ENCODE measurements at places on chromosomes 7 and 10.
A peak's percentile ranks its signal among the peaks of the same experiment; 100 is the strongest.

- DNase-seq: peak; percentile 26
Observed at GRCh38 chr7:27661811-27662489, 733 bp downstream of the HIBADH start.

DNA sequence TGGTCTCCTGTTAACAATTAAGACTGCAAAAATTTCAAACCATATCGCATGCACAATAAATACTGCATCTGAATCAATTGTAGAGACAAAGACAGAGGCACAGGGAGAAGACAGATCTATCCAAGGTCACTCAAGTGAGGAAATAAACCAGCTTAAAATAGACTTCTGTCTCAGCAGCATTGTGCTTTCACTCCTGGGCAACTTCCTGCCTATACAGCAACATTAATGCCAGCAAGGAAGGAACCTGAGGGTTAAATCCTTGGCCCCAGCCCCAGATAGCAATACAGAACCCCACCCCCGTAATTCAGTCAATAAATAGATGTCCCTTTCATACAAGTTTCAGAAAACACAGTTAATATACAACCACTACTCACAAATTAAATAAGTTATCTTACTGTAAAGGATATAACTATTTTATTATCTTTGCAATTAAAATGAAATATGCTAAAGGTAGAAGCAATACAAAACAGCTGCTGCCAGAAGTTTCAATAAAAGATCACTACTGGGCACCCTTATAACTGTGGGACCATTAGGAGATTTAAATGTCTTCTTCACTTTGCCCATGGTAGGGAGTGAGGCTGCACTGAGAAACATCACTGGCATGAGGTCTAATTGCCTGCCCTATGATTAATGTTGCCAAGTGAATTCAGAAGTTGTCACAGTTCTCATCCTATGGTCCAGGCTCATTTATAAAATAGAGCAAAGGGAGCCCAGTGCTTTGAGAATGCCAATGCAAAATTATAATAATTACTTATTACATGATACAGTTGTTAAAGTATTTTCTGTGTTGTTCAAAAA, 49.4 kb downstream of the CAV1 start:
- no peak for DNase-seq

DNA sequence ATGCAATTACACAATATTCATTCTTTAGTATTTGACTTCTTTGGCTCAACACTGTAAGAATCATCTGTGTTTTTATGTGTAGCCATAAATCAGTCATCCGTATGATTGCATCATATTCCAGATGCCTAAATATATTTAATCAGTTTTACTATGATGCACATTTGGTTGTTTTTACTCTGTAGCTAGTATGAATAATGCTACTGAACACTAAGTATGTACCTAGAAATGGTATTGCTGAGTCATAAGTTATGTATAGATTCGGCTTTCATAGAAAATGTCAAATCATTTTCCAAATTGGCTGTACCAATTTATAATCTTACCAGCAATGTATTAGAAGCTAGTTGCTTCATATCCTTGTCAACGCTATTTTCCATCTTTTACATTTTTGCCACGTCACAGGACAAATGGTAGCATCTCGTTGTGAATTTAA, 197.3 kb upstream of the PLXNA4 start:
- no peak for DNase-seq

- no peak for DNase-seq
Observed at GRCh38 chr7:72161534-72161933, 250.6 kb downstream of the CALN1 start.

- no peak for DNase-seq
Observed at GRCh38 chr7:28605427-28606085, 193.2 kb downstream of the CREB5 start.

DNA sequence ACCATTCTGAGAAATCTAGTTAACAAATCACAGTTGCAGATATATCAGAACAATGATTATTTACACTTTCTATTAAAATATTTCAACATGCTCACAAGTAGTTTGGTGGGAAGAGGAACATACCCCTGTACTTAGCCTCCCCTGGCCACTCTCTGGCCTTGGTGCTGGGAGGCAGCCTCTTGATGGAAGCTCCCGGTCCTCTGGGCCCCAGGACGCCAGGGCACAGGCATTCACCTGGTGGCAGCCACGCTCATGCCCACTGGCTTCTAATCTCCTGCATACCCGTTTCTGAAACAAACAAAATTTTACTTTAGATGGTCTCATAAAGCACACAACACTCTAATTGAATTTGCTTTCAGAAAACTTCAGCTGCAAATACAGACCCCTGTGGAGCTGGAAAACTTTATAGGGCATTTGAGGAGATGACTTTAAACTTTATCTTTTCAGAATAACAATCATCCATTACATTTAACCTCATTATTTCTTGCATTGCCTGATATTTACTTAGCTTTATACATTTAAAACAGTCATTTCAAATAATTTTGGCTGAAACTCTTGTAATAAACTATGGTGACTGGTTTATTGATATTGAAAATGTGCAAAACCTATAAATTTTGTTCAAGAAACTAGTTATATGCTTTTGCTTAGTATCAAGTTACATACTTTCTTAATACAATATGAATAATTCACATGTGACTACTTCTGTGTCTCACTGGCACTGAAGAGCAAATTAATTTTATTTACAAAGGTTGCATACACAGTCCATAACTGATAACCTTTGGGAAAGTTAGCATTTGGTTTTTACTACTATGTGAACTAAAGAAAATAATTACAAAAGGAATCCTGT, 30.8 kb downstream of the C10orf143 start:
- DNase-seq: no peak

DNA sequence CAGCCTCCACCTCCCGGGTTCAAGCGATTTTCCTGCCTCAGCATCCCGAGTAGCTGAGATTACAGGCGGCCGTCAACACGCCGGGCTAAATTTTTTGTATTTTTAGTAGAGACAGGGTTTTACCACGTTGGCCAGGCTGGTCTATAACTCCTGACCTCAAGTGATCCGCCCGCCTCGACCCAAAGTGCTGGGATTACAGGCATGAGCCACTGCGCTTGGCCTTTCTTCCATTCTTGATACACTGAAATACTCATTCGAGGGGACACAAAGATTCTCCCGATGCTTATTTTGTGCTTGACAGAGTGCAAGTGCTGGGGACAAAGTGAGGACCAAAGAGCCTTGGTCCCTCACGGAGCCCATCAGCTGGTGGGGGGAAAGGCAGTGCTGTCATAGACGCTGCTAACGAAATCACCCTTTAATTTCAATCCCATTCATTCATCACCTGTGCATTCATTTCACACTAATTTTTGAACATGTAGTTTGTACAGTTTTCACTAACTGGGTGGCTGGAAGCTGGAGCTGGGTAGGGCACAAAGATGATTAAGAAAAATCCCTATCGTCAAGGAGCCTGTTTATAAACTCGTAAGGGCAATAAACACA, 621 bp upstream of the FAM133B start:
- DNase-seq: no peak

GRCh38 chr10:9579110-9579705, 1438.5 kb upstream of the CELF2 start:
- no peak for DNase-seq

DNA sequence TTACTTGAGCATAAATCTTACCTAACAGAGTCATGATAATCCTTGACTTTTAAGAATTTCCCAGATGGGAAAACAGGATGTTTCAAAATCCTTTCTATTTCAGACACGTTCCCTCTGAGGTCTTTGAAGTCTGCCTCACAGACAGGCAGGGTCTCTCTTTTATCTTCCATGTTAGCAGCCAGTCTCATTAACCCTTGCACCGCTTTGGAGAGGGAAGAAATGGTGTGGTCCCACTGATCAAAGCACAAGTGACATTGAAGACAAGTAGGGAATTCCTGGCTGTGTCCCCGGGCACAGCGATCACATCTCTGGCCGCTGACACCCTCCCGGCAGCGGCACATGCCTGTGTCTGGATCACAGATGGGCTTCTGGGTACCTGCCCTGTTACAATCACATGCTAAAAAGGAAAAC, 52.7 kb upstream of the LAMB1 start:
- no peak for DNase-seq

DNA sequence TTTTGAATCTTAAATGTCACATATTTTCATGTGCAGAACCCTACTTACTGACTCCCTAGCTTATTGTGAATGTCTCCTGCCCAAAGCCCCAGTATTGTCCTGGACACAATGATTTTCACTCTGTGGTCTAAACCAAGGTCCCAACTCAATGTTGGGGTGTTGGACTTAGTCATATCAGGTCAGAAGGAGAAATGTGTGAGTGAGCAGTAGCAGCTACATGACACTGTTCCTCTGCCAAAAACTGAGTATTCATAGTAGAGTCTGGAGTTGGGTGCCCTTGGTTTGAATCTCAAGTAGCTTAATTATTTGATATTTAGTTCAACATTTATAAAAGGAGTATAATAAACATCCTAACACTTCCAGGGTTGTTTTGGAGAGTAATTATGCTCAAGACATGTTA, 141.0 kb downstream of the CHRM2 start:
- DNase-seq: no peak

DNA sequence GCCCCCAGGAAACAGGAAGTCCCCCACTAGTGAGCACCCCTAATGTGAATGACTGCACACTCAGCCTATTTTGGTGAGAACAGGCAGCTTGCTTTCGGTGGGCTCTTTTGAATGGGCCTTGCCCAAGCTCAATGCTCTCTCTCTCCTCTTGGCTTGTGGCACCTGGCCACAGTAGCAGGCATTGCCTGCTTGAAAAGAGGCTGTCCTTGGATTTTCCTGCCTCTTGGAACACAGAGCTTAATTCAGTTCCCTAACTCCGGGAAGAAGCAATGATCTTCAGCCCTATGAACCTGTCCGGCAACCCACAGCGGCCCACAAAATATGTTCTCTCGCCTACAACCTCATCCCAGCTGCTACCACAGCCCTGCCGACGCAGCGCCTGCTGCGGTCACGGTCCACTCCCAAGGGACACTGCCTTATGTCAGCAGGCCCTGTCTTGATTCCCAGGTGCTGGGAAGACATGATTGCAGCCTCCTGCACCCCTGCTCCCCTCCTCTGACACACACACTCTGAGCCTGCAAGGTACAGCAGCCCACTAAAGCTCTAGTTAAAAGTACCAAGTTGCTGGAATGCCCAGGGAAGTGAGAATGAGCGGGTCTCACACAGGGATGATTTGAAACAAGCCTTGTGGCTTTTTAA, 715.5 kb upstream of the GALNT17 start:
- no peak for DNase-seq

GRCh38 chr7:99141841-99142726, 1.8 kb downstream of the SMURF1 start:
- no peak for DNase-seq

DNA sequence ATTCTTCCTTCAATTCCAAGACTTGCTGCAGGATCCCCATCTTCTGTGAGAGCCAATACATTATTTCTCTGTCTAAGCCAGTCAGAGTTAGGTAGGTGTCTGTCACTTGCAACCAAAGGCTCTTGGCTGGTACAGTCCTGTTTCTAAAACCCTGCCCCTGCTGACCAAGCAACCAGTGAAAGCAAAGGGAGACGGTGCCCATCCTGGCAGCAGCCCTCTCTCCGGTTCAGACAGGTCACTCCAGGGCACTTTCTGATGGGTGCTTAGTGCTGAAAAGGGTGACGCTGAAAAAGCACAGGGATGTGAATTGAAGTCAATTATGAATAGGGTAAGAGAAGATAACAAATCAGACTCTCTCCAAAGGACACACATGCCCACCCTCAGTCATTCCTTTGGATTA, 37.5 kb downstream of the SPOCK2 start:
- no peak for DNase-seq

- DNase-seq: no peak
Observed at GRCh38 chr10:21160116-21160515, 263.0 kb upstream of the NEBL start.

- DNase-seq: no peak
Observed at GRCh38 chr10:88004451-88004850, 141.0 kb downstream of the PTEN start.

- no peak for DNase-seq
Observed at GRCh38 chr7:43522406-43523156, 60.3 kb upstream of the STK17A start.

DNA sequence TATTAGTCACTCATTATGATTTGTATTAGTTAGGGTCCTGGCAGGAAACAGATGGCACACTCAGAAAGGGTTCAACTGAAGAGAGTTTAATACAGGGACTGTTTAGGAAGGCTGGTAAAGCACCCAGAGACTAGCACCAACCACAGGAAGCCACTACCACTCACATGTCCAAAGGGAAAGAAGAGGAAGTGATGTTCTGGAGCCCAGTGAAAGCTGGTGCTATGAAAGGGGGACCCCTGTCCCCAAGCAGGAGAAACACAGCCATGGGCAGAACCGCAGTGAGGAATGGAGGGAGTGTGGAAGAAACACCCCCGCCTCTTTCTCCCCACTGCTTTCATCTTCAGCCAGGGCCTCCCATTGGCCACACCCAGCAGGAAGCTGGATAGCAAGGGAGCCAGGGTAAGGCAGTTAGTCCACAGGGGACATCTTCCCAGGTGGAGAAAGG, 3.2 kb upstream of the VSIR start:
- peak; percentile 76 for DNase-seq

DNA sequence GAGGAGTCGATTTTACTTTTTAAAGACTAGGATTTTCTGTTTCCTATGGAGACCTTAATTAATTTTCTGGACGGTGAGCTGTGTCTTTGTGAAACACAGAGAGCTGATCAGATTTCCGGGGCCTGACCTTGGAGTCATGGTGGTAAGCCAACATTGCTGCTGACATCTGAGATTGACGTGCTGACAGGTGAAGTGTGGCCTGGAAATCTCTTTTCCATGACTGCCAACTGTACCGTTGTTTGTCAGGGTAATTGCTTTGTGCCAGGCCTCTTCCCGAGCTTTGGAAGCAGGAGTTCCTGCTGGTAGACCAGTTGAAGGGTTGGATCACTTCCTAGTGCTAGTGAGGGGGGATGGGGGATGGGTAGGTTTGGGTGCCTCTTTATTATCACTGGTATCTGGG, 71.2 kb downstream of the ADRA2A start:
- no peak for DNase-seq

- no peak for DNase-seq
Observed at GRCh38 chr7:1603346-1604225, 33.8 kb upstream of the PSMG3 start.

DNA sequence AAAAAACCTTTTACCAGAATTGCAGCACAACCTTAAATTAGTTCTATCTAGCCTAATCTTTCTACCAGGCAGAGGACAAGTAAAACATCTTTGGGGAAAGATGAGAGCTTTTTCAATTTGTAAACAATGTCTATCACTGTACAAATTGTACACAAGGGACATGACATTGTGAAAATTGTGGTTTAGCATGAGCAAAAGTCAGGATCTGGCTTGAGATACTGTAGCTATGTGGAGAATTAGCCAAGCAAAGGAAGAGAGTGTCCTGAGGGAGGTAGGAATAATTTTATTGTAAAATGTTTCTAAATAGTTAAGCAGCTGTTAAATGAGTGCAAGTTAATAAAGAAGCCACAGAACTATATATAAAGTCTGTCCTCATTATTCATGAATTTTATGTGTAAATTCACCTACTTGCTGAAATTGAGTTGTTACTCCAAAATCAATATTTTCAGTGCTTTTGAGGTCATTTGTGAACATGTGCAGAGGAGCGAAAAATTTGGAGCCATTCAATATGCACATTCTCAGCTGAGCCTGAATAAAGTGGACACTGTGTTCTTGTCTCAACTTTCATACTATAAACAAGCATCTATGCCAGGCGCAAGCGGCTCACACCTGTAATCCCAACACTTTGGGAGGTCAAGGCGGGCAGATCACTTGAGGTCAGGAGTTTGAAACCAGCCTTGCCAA, 42.8 kb upstream of the POM121L12 start:
- no peak for DNase-seq

GRCh38 chr10:77687621-77688020, 50.0 kb upstream of the KCNMA1 start:
- no peak for DNase-seq

Data from GDM1 (cell line).